ENCODE measurements at places on chromosomes 6 and 20. TPM values are rescaled to one million over a fixed set of nuclear protein-coding genes. Genes with fewer than 3 reads are reported as not detected.

GRCh38 chr6:146857980-146858347 is 259.2 kb downstream of the ADGB start:
- DNase-seq = peak; percentile 21

- no peak for DNase-seq
Observed at GRCh38 chr6:169528755-169529154, 173.1 kb downstream of the WDR27 start.

GRCh38 chr20:59094576-59094975 is 52.0 kb upstream of the PRELID3B start:
- no peak for DNase-seq

- DNase-seq = no peak
Observed at GRCh38 chr6:5278565-5279120, 17.3 kb downstream of the FARS2 start.

- DNase-seq = no peak
Observed at GRCh38 chr6:28719275-28719940, 193.7 kb downstream of the GPX5 start.

DNA sequence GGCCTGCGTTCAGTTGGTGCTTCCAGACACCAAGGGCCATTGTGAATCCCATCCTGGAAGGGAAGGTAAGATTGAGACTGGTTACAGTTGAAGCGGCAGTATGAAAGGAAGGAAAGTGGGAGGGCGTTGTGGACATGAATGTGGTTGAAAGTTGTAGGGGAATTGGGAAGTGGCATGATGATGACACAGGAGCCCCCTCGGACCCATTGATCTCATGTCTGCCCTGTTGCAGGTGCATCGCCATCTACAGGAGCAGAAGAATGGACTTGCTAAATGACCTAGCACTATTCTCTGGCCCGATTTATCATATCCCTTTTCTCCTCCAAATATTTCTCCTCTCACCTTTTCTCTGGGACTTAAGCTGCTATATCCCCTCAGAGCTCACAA is 5.5 kb downstream of the HLA-DQA1 start:
- no peak for DNase-seq

DNA sequence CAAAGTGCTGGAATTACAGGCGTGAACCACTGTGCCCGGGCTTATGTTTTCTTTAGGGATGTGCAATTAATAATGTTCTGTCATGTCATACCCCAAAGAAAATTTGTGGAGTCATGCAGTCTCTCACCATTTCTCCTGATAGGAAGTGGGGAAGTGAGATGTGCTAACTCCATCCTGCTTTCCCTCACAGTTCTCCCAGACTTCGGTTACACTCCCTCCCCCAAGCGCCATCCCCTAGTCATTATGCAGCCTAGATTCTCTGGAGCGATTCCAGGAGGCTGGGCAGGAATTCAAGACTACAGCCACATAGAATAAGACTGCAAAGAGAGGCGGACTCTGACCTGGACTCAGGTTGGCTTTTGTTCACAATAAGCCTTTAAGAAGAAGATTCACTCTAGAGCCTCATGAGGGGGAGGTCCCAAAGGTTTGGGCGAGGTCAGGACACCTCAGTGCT is 271.4 kb downstream of the ALDH8A1 start:
- DNase-seq = peak; percentile 67

GRCh38 chr20:32359633-32360332 is 1.7 kb downstream of the ASXL1 start:
- DNase-seq = no peak

DNA sequence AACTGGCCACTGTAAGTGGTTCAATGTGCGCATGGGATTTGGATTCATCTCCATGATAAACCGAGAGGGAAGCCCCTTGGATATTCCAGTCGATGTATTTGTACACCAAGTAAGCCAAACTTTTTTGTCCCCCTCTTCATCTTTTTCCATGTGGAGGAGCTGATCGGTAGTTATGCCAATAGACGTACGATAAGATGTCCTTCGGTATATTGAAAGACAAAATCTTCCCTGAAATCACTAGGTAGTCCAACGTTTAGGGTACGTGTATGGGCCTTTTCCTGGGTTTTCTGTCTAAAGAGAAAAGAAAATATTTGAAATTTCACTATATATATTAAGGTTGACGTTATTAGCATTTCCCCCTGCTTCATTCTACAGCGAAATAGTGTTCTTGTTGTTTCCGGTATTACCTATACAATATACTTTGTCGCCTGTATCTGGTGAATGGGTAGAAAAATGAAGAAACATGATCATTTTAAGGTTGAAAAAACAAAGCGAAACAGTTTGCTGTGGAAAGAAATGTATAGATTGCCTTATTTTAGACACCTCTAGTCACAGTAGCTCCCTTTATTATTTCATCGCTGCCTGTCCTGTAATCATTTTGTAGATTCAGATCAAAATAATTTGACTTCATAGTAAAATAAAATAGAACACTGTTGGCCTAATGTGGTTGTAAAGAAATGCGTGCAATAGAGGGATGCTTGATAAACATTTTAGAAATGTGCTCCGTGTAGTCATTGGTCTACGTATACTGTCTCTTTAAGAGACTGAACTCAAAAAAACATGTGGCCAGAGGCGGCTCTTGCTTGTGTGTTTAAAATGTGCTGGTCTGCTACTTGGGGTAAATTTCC is 1.5 kb downstream of the LIN28B start:
- no peak for DNase-seq

DNA sequence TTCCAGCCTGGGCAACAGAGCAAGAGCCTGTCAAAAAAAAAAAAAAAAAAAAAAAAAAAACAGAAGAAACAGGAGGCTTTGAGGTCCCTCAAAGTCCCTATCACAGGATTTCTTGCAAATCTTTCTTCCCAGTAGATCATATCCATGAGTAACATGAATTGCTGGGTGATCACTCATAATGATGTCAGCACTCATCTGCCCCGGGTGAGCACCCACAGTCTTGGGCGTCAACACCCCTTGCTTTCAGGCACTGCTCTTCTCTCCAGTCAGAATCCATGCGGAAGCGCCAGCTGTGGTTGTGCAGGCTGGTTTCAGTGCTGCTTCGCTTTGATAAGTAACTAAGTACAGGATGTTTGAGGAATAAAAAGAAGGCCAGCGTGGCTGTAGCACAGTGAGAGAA is 40.2 kb upstream of the INSM1 start:
- DNase-seq = no peak

GRCh38 chr6:155026706-155027045 is 31.6 kb downstream of the TIAM2 start:
- DNase-seq = no peak

DNA sequence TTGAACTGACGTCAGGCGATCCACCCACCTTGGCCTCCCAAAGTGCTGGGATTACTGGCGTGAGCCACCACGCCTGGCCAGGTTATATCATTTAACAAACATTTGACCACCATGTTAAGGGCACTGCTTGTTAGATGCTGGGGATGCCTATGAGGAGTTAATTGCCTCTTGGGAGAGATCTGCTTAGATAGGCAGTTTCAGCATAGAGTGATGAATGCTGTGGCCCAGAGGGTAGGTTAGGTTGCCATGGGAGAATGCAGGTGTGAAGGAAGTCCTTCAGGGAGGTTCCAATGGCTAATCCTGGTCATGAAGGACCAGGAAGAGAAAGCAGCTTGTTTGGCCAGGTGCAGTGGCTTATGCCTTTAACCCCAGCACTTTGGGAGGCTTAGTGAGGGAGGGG is 17.0 kb downstream of the PHF20 start:
- DNase-seq = no peak

DNA sequence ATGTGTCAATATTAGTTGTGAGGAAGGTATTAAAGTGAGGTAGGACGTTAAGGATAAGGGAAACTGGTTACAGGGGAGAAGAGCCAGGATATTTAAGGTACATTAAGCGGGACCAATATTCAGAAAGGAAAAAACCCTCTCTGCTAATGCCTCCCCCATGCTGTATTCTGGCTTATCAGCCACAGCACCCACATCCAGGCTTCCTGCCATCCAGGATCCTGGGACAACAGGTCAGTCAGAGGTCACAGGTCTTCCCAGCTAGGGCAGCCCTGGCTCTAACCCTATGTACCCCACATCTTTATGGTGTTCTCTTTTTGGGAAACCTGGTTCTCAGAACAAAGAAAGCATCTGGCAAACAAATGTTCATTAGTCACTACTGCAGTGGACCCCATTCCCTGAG is 5.3 kb downstream of the DDRGK1 start:
- DNase-seq = no peak

DNA sequence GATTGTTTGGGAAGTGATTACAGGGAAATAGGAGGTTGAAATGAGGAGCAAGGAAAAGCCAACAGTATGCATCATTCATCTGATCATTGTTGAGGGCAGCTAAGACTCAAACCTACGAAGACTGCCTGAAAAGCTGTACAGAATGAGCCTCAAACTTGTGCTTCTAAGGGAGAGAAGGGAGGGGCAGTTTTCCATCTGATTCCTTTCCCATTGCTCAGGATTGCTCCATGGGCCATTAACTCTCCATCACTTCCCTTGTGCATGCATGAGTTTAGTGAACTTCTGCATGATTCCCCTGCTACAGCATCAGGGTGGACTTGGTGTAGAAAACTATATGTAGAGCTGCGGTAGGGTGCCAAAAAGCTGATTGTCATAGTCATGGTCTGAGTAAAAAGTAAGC is 742.7 kb upstream of the SLC35B3 start:
- no peak for DNase-seq

- no peak for DNase-seq
Observed at GRCh38 chr20:60806354-60806753, 445.7 kb upstream of the CDH4 start.

DNA sequence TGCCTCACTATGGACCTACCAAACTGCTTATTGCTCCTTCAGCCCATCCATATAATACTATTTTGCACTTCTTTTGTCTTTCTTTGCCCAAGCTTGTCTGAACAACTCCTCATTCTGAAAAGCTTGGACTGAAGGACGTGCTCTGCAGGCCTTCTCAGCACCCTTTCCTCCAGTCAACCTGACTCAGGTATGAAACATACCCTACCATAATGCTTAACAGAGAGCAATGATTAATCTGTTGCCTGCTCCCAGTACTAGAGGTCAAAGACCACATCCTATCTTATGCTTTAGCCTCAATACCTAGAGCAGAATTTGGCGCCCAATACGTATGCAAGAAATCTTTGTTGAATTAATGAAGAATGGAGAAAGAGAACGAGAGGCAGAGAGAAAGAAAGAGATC is 55.2 kb downstream of the ATXN1 start:
- no peak for DNase-seq

- DNase-seq = no peak
Observed at GRCh38 chr6:13066050-13066449, 262.3 kb downstream of the TBC1D7 start.

DNA sequence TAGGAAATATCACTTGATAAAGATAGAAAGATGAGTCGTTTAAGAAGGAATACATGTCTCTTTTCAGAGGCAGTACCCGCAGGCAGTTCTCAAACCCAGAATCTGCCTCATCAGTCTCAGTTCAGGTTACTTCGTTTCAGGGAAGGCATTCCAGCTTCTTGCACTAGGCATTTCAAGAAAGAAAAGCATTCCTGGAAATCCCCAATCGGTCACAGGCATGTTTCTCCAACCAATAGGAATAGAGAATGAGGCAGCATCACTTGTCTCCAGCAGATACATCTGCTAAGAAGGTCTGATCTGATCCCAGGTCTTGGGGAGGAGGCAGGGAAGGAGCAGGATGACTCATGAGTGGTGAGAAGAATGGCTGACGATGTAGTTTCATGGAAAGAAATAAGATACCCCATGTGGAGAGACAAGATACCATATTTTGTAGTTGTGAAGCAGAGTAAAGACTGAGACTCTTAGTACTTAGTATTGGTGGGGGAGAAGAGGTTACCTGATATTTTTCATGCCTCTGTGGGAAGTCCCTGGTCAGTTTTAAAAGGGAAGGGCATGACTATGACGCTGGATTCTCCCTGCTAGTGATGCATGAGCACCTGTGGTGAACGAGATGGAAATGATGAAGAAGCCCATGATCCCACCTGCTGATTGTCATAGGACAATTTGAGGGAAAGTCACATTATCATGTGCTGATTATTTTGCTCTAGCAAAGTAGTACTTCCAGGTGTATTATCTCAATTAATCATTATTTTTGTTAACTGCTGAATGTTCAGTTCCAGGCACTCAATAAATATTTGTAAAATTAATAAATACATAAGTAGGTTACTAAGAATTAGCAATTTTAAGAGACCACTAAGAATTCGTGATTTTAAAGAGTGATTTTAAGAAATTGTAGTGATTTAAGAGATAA is 20.3 kb upstream of the HLA-DRB1 start:
- peak; percentile 65 for DNase-seq

GRCh38 chr6:27168586-27169443 is 78.7 kb upstream of the PRSS16 start:
- no peak for DNase-seq

- no peak for DNase-seq
Observed at GRCh38 chr6:35664945-35665344, 23.8 kb downstream of the FKBP5 start.

- no peak for DNase-seq
Observed at GRCh38 chr6:108748055-108748454, 100.2 kb upstream of the ARMC2 start.

GRCh38 chr20:50575865-50576720 is 65.9 kb downstream of the PTPN1 start:
- DNase-seq = no peak

- no peak for DNase-seq
Observed at GRCh38 chr6:115882771-115883170, 177.9 kb downstream of the FRK start.

GRCh38 chr6:105067329-105067728 is 110.4 kb downstream of the LIN28B start:
- DNase-seq = no peak

GRCh38 chr20:2364044-2364443 is 16.7 kb upstream of the TGM6 start:
- DNase-seq = no peak

DNA sequence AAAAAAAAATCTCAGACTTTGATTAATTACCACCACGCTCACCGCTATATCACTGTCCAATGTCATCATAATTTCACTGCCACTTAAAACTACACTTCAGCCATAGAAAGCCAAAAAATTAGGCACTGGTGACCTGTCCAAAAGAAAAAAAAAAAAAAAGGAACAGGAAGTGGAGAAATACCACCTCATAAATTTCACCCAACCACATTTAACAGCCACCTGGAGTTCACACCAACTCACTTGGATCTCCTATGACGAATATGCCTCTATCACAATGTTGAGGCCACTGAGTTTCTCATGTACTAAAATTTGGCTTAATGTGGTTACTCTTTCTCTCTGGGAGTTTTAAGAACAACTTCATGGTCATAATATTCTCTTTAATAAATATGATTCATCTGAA is 237.5 kb upstream of the RSPO3 start:
- no peak for DNase-seq

DNA sequence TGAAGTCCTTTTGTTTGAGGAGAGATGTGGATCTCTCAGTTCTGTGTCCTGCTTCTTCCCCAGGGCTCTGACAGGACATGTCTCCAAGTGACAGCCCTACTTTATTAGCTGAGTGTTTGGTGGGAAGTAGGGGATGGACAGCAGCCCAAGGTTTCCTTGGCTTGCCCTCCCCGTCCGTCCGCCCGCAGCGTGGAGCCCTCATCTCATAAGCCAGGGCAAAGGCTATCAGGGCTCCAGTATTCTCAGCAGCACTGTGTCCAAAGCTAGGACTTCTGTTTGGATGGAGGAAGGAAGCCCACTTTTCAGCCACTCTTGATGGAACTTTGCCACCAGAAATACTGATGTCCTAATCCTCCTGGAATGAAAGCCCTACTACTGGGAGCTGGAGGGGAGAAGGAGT is 13.6 kb downstream of the CDC5L start:
- no peak for DNase-seq

SPEF1 gene
- total RNA-seq = 1.00 TPM

EBF4 gene
- 6.2 TPM for total RNA-seq

RPS10 gene
- 716 TPM for total RNA-seq

RAET1G gene
- total RNA-seq = not detected

HLA-B gene
- total RNA-seq = 20.9 TPM

PRSS16 gene
- total RNA-seq = not detected

TBXT gene
- total RNA-seq = not detected

TRIM40 gene
- total RNA-seq = not detected

MAS1 gene
- 0.09 TPM for total RNA-seq
